NCI-H524 treated with DMSO at 0.1 percent for 48 hours (cell line): ENCODE measurements at places on chromosomes 1 and 21.

DNA sequence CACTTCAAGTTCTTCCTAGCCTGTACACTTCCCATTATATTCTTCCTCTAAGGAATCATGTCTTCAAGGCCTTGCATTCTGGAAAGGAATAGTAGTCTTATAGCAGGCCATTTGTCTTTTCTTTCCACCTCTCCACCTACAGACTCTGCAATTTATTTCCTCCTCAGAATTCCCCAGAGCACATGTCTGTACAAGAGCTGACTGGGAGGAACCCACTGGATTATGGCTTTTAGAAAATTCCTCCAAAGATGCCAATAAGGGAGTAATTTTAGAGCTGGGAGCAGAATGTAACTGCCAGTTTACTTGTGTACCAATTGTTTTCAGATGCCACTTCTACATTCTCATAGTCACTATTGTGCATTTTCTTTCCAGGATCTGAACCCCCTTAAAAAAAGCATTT lies 3.4 kb upstream of the PSMG1 start:
- no peak for DNase-seq

DNA sequence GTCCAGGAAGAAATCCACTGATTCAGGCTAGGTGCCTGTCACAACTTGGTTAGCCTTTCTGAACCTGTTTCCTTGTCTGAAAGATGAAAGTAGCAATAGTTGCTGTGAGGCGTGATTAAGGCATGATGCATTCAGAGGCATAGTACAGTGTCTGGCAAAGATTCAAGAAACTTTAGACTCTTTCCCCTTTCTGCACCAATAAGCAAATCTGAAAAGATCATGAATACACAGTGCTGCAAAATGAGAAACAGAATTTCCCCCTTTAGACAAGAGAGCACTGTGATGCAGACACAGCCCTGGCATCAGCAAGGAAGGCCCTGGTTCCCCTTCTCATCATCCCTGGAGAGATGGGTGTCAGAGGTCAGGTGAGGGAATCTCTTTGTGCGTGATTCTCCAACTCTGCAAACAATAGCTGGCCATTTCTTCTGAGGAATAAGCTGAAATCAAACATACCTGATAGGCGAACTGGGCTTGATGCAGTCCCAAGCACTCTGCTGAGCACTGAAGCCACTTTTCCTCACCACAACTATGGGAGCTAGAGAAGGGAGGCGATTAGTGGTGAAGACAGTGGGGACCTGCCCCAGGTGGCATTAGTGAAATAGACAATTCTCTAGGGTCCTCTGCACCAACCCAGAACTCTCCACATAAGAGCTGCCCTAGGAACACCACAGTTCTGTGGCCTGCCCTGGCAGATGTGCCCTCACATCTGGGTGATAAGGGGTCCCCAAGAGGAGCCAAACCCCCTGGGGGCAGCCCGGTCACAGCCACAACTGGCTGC lies 41.7 kb downstream of the ITPKB start:
- DNase-seq, result no peak

- DNase-seq, result no peak
Observed at GRCh38 chr1:175735144-175735543, 8.3 kb downstream of the TNR start.

- DNase-seq, result no peak
Observed at GRCh38 chr1:92509619-92510018, 22.9 kb upstream of the GFI1 start.

GRCh38 chr1:48717082-48717481 lies 59.6 kb downstream of the BEND5 start:
- no peak for DNase-seq

DNA sequence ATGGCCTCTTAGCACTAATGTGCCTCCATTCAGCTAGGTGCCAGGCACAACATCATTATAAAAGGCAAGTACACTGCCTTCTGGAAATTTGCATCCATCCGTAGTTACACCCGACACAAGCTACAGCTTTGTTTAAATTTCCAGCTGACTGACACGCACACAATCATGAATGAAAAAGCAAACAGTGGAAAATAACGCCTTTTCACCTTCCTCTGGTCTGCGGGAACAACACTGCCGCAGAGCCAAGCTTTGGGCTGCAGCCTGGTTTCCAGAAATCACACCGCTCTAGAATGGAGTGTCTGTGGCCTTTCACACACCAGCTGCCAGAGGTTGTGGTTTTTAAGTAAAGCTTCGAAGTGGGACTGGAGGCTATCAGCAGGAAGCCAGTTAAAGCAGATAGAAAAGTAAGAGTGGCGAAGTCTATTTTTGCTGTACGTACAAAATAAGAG lies 142.8 kb upstream of the COA6 start:
- DNase-seq, result no peak

DNA sequence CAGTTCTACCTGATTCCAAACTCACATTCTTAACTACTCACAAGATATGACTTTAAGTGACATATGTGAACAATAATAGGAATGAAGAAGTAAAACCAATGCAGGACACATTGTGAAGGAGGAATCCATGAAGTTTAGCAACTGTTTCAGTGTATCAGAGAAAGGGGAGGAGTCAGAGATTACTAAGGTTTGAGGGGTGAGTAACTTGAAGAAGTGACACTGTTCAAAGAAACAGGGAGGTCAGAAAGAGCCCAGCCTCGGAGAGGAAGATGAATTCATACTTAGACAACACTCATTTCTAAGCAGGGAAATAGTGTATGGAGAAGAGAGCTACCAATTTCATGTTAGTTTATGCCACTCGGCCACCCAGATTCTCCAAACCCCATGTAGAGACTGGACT lies 28.2 kb upstream of the RPF1 start:
- no peak for DNase-seq
